ENCODE measurements at places on chromosomes 12 and 14. TPM values are rescaled to one million over a fixed set of nuclear protein-coding genes. Genes with fewer than 3 reads are reported as not detected.

The PXN gene
- total RNA-seq, result 66.1 TPM

The PLBD1 gene
- total RNA-seq, result 3.4 TPM

The KITLG gene
- 110 TPM for total RNA-seq

The PTGER2 gene
- total RNA-seq, result 1.6 TPM

The RPL10L gene
- total RNA-seq, result not detected

The BDKRB2 gene
- 7.4 TPM for total RNA-seq

The KRT2 gene
- total RNA-seq, result not detected

The IFI27L2 gene
- total RNA-seq, result 107 TPM

The CYP27B1 gene
- total RNA-seq, result not detected

The CHFR gene
- 24.3 TPM for total RNA-seq

The HIF1A gene
- 553 TPM for total RNA-seq

The SPX gene
- total RNA-seq, result 0.54 TPM

The PPHLN1 gene
- total RNA-seq, result 74.7 TPM

The CMA1 gene
- total RNA-seq, result not detected

Measured in fibroblast of the aortic adventitia (primary cell).